Sciatic nerve (tissue), 2 donors: ENCODE measurements at places on chromosomes 11 and 22. TPM values are rescaled to one million over a fixed set of nuclear protein-coding genes. Genes with fewer than 3 reads are reported as not detected.

DNA sequence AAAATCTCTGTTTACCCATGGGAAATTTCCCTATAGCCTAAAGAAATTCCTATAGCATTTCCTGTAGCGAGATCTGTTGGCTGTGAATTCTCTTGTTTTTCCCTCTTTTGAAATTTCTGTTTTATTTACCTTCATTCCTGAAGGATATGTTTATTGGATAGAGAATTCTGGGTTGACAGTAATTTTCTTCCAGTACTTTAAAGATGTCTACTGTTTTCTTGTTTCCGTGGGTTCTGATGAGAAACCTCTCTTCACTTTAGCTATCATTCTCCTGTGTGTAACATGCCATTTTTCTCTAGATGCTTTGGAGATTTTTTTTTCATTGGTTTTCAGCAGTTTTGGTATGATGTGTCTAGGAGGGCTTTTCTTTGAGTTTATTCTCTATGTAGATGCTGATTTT is 77.5 kb upstream of the SORL1-AS1 start:
- no peak for DNase-seq

DNA sequence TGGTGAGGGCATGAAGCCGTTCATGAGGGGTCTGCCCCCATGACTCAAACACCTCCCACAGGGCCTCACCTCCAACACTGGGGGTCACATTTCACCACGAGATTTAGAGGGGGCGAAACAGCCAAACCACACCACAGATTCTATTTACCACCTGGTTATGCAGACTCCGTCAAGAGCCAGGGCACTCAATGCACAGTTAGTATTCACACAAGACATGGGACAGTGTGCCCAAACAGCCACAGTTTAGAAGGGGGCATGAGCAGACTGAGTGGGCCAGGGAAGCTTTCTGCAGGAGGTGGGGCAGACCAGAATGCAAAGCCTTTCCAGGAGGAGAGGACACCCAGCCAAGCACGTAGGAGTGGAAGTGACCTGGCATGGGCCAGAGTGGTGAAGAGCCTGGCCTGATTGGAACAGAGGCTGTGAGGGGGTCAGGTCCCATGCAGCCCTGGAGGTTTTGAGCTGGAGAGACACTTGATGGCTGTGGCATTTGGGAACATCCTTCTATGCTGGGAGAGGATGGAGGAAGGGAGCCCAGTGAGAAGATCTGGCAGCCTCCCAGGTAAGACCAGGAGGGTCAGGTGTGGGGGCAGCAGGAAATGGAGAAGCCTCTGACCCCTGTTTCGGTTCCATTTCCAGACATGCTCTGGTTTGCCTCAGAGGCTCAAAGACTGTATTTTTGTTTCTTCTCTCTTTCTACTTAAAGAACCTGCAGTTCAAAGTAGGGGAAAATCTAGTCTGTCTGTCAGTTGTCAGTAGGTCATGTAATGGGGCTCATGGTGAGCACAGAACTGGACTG is 199.1 kb upstream of the NCAM1 start:
- DNase-seq, result no peak

- peak; percentile 23 for DNase-seq
These were observed 9.2 kb upstream of the P2RY6 start for GRCh38 chr11:73262851-73263495.

The PTPRCAP gene
- 4.2 TPM for total RNA-seq

The RIBC2 gene
- 0.22 TPM for total RNA-seq

The KIF18A gene
- total RNA-seq, result 0.89 TPM

- DNase-seq, result peak; percentile 83
These were observed 4.5 kb upstream of the CREB3L1 start for GRCh38 chr11:46272816-46273427.

DNA sequence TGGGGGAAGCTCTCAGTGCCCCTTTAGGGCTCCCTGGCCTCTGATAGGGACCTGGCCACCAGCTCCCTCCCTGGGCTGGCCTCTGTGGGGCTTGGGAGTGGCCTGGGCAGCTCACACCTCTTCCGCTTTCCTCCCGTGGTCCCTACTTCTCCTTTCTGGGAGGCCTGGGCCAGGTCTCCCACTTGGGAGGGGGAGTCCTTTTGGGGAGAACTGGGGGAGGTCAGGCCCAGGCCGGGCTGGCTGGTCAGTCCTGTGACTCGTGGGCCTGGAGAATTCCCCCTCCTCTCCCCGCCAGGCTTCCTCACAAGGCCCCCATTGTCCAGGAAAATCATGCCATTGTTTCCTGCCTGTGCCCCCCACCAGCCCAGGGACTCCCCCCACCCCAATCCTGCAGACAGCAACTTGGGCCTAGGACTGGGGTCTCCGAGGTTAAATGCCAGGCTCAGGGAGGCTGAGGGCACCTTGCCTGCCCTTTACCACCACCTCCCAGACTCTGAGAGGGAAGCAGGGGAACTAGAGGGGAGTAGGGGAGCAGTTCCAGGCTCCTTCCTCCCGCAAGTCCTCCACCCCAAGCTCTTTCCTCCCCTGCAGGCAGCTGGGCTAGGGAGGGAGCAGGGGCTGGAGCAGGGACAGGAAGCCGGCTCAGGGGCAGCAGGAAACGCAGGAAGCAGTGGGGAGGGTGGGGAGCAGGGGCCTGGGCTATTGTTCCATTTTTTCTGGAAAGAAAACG is 2.8 kb downstream of the MAP3K11 start:
- DNase-seq, result no peak

DNA sequence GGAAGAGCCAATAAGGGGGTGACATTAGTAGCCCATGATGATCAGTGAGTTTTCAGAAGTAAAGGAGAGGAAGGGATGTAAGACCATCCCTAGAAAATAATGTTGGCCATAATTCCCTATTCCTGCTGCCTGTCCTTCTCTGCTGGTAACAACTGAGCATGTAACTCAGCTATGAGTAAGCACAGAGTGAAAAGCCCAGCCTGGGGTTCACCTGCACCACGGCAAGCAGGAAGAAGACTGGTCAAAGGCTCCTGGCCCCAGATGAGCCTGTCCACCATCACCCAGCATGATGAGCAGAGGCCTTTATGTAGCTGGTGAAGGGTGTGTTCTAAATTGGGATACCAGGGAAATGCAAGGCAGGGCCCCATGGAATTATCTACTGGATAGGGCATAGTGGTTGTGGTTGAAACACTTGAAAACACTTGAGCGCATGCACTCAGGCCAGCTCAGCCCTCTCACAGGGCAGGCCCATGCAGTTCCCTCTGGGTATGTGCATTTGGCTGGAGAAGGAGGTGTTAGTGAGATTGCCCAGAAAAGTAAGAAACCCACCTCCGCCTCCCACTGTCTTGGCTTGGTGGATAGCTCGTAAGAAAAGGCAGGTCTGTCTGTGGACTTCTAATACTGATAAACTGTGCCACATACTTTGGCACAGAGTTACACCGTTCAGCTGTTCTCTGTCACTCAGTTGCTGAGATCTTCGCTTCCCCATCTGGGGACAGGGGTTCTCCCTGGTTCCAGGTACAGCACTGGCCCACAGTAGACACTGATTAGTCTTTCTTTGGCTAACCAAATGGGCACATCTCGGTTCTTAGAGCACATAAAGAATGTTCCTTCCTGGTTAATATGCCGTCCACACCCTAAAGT is 86.8 kb downstream of the AMOTL1 start:
- no peak for DNase-seq

The BEST1 gene
- 31.3 TPM for total RNA-seq

- DNase-seq, result no peak
These were observed 31.2 kb downstream of the KCNJ1 start for GRCh38 chr11:128835741-128836430.

The MMP7 gene
- total RNA-seq, result not detected

DNA sequence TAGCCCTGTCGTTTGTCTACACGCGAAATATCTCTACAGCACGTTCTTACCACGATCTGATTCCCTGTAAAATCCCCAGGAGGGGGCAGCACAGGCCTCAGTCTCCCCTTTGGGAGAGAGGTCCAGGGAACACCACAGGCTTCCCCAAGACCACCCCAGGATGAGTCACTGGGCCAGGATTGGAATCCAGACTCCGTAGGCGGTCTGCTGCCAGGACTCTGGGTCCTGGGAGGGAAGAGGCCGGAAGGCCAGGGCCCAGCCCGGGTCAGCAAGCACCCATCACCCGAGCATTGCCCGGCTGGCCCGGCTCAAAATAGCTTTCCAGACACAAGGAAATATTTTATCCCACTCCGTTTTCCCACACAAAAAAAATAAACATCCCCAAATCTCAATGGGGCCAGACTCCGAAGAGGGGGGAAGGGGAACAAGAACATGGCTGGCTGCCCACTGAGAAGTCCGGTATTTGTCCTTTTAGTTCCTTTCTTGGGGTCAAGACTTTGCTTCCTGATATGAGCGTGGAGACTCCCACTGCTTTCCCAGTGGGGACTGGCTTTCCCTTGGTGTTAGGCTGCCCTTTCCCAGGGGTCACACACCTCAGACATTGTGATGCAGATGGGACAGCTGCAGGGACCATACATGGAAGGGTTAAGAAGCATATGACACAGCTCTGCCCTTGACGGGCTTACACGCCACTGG is 91.3 kb downstream of the LRRC32 start:
- DNase-seq, result no peak

DNA sequence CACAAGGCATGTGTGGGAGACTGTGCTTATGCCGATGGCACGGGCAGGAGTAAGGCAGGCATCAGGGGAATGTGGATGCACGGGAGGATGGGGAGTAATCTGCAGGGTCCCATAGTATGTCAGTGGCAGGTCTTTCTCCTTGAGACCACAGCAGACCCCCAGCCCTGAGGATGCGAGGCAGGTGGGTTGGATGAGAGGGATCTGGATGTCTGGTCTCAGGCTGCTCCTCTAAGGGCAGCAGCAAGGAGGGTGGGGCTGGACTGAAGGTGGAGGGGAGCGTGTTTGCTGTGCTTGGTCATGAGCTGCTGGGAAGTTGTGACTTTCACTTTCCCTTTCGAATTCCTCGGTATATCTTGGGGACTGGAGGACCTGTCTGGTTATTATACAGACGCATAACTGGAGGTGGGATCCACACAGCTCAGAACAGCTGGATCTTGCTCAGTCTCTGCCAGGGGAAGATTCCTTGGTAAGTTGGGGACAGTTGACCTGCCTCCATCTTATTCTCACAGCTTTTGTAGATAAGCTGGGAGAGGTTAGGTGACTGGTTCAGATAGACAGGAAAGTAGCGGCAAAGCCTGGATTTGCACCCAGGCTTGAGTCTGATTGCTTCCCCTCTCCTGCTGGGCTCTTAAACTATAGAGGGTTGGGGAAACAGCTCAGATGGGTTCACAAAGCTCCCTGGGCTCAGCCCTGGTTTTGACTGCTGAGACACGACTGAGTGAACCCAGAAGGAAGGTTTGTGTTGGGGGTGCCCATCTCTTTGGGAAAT is at the start of gene APOL1:
Gene APOL1 (plus strand): TSS at position 380 of the 769 bp plus-strand sequence. CDS start 1,823 bp downstream, outside the sequence.
- DNase-seq, result no peak

The MUC6 gene
- total RNA-seq, result not detected

The GPR83 gene
- 0.62 TPM for total RNA-seq

The RNF141 gene
- total RNA-seq, result 84.7 TPM

The OR8D4 gene
- total RNA-seq, result not detected

The ZNRF3 gene
- 12.9 TPM for total RNA-seq

GRCh38 chr11:94975599-94975998 is 2.1 kb downstream of the KDM4D start:
- no peak for DNase-seq

The LDLRAD3 gene
- total RNA-seq, result 47.5 TPM

The BTG4 gene
- total RNA-seq, result not detected

The TMEM123 gene
- 191 TPM for total RNA-seq

The LINC01488 gene
- total RNA-seq, result not detected

GRCh38 chr11:29217901-29218300 is 798.9 kb downstream of the KCNA4 start:
- DNase-seq, result no peak

- DNase-seq, result no peak
These were observed 742.1 kb upstream of the TENM4 start for GRCh38 chr11:80182901-80183300.

The FOXRED2 gene
- 13.7 TPM for total RNA-seq

DNA sequence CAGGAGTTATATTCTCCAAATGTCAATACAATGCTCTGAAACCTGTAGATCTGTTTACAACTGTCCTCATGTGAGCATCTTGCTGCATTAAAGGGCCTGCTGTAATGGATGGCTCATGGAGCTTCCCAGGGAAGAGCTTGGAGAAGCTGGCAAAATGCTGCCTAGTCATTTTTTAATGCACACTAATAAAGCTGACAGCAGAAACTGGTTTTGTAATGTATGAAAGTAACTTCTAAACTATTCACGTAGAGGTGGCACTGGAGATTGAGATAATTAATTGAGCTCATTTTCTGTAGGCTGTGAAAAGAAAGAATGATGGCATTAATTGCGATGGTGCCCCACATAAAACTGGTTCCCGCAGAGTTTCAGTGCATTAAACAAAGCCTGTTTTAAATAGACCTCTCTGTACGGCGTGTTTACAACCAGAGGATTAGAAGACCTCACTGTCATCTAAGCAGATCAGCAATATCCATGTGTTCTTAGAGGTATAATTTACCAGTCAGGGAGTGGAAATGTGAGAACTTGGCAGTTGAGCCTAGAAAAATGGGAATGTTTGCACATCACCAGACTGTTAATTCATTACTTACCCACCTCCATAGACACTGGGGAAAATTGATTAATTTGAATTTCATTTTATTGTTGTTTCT is 16.0 kb downstream of the POLA2 start:
- DNase-seq, result no peak

The RIMBP3B gene
- total RNA-seq, result not detected

GRCh38 chr22:45644714-45645113 is 26.9 kb upstream of the ATXN10 start:
- no peak for DNase-seq

DNA sequence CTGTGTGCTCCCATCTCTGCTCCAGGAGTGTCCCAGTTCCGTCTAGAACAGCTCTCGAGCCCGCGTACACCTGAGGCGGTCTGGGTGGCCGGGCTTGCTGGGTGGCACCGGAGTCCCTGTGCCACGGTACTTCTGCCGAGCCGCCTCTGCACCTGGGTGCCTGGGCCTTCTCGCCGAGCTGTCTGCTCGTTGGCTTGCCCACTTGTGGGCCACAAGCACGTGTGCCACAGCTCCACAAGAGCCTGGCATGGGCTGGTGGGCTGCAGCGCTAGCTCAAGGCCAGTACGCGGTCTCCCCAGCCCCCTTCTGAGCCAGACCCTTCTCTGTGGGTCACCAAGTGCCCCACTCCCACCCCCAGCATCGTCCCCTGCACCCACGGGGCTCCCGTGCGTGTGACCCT is 388.0 kb downstream of the TBC1D22A start:
- no peak for DNase-seq

DNA sequence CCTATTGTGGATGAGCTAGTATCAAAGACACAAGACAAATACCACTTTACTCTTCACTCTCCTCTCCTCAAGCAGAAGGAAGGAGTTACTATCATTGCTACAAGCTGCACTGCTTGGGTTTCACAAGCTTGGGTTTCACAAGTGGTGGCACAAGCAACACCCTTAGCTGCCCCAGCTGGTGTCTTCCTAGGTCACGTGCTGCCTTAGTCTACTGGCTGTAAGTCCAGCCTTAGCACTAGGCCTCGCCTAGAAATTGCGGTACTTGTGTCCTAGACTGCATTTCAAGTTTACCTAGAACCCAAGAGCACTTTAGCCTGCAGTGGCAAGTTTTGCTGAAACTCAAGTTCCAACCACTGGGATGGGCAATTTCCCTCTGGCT is 86.6 kb downstream of the EHF start:
- no peak for DNase-seq
